ENCODE measurements at places on chromosomes 5 and 9. TPM values are rescaled to one million over a fixed set of nuclear protein-coding genes. Genes with fewer than 3 reads are reported as not detected.

- DNase-seq = no peak
Observed at GRCh38 chr5:102958481-102959011, 161.4 kb downstream of the GIN1 start.

Gene FSTL4
- not detected for total RNA-seq

Gene SCGB3A2
- not detected for total RNA-seq

Gene SPARC
- 0.19 TPM for total RNA-seq

Gene ZBED3
- total RNA-seq = 1.4 TPM

Gene DBH
- total RNA-seq = 0.09 TPM

DNA sequence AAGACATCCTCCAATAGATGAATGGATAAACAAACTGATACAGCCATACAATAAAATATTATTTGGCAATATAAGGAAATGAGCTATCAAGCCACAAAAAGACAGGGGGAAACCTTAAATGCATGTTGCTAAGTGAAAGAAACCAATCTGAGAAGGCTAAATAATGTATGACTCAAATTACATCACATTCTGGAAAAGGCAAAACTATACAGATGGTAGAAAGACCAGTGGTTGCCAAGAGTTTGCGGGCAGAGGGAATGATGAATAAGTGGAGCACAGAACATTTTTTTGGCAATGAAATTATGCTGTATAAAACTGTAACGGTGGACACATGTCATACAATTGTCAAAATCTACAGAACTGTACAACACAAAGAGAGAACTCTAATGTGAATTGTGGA is 63.3 kb downstream of the CSF2 start:
- DNase-seq = no peak

Gene IL4
- total RNA-seq = not detected

DNA sequence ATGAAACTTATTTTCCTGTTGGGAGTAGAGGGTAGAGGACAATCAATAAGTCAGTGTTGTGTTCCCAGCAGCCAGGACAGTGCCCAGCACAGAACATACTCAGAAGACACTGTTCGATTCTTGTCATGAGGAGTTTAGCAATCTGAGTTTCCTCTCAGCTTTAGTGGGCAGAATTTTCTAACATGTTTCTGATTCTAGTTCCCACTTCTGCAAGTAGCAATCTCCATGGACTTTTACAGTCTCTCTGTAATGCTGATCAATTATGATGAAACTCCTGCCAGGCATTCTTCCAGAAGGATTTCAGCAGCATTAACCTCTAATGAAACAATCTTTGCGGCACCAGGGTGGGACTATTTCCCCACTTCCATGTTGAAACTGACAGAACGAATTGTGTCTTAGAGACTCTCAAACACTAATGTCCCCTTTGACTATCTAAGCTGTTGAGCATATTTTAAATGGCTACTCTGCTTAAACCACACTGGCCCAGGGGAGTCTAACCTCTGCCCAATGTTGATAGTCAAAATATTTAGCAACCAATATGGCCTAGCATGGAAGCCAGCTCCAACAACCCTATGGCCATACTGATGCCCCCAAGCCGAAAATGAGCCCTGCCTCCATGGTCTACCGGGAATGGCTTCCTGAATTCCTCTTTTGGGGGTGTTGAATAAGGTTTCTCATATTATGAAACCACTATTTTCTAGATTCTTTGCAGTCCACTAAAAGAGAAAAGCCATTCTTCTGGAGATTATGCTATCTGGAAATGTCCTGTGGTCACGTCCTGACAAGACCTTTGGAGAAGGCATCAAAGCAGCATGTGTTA is 484.3 kb downstream of the BNC2 start:
- no peak for DNase-seq

Gene ZFAND5
- total RNA-seq = 148 TPM

DNA sequence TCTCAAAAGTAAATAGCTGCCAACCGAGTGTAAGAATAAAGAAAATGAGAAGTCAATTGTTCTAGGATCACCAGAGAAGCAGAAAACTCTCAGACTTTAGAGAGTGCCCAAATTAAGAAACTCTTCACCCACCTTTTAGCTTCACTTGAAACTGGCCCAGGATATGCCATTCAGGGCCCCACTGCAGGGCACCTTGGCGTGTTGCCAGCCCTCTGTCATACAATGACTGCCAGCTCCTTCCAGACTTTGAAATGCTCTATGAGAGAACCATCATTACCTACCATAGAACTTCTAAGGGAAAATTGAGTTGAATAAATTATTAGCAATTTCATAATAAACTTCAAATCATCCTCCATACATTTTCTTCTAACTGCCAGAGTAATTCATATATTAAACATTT is 240.5 kb downstream of the CETN3 start:
- no peak for DNase-seq

Measured in CD4-positive, alpha-beta memory T cell (primary cell).